SK-N-SH (cell line): ENCODE measurements at places on chromosomes 2 and 18. TPM values are rescaled to one million over a fixed set of nuclear protein-coding genes. Genes with fewer than 3 reads are reported as not detected.

GRCh38 chr2:199784512-199784911 lies 66.5 kb downstream of the FTCDNL1 start:
- DNase-seq = no peak

DNA sequence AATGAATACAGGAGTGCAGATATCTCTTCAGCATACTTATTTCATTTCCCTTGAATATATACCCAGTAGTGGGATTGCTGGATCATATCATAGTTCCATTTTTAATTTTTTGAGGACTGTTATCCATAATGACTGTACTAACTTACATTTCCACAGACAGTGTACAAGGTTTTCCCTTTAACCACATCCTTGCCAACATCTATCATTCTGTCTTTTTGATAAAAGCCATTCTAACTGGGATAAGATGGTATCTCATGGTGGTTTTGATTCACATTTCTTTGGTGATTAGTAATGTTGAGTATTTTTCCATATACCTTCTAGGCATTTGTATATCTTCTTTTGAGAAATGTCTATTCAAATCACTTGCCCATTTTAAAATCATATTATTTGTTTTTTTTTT lies 325.2 kb downstream of the CYP26B1 start:
- no peak for DNase-seq

The EGR4 gene
- 0.02 TPM in 1 of 2 replicates, not detected in the other for polyA plus RNA-seq

GRCh38 chr18:11689669-11690565 lies 853 bp downstream of the GNAL start:
- DNase-seq = peak; percentile 47

DNA sequence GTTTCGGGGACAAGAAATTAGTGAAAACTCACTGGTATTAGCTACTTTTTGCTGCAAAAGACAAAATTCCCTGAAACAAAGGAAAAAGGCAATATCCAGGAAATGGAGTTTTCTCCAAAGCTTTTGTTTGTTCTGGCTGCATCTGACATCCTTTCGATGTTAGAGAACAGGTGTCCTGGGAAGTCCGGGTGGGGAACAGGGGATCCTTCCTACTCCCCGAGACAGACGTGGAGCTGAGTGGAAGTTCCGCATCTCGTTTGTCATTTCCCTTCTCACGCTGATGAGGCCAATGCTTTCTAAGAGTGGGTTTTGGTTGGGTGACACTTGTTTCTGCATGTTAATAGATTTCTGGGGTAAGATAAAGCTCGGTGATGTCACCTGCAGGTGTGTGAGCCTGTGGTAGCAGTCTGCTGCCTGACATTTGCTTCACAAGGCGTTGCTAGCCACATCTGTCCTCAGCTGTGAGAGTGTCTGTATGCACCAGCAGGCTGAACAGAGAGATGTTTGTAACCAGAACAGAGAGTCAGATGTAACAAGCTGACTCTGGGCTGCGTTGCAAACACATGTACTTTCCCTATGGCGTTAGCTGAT lies 125.9 kb downstream of the ACOXL start:
- DNase-seq = no peak

The TRIM43B gene
- 0.12 and 0.37 TPM in 2 replicates for polyA plus RNA-seq

DNA sequence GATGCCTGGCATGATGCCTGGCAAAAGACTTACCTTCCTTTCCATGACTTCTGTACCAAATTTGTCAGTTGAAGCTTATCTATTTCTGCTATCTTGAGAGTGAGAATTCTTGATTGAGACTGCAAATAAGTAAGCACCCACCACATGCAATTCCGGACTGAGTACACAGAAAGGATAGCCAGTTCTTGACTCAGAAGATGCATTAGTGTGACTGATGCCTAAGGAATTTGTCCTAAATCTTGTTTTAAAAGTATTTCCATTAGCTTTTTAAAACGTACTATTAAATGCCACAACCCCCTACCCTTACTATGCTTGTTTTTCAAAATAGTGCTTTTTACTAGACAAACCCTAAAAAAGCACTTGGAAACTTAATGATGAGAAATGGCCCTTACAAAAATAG lies 545 bp downstream of the MPP4 start:
- no peak for DNase-seq

GRCh38 chr2:43311276-43311675 lies 84.9 kb upstream of the ZFP36L2 start:
- DNase-seq = no peak

The CD207 gene
- 0.33 and 0.62 TPM in 2 replicates for polyA plus RNA-seq

The DCDC2C gene
- not detected in 2 replicates for polyA plus RNA-seq

GRCh38 chr2:176172895-176173566 lies 15.4 kb upstream of the HOXD1 start:
- no peak for DNase-seq

DNA sequence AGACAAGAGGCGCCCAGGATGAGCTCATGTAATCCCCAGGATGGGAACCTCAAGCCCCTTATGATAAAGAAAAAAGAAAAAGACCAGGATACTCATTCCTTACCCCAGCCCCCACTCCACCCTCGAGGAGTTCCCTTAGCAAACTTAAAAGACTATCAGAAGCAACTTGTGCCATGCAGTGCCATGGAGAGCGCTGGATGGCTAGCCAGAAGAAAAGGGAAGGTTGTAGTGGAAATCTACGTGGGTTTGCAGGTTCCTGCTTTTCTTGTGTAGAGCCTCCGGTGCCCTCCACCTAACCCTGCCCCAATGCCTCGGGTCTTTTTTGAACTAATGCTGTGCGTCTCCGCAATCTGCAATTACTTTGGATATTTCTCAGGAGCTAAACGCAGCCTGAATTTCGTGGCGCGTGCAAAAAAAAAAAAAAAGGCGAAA lies 16.2 kb upstream of the BCL11A start:
- DNase-seq = no peak

- DNase-seq = no peak
Observed at GRCh38 chr2:5942204-5942603, 250.0 kb downstream of the SOX11 start.

DNA sequence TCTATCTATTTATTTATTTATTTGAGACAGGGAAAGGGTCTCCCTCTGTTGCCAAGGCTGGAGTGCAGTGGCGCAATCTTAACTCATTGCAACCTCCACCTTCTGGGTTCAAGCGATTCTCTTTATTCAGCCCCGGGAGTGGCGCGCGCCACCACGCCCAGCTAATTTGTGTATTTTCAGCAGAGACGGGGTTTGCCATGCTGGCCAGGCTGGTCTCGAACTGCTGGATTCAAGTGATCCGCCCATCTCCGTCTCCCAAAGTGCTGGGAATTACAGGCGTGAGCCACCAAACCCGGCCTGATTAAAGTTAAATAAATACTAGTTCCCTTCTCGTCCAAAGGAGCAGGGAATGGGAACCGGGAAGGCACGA lies 4.2 kb upstream of the CTDSP1 start:
- DNase-seq = no peak

The BIN1 gene
- 31.5 and 40.3 TPM in 2 replicates for polyA plus RNA-seq

The IGFBP2 gene
- polyA plus RNA-seq = 668 and 695 TPM in 2 replicates

The TMEM247 gene
- not detected in 2 replicates for polyA plus RNA-seq

- no peak for DNase-seq
Observed at GRCh38 chr2:119197529-119198239, 25.9 kb upstream of the STEAP3 start.

GRCh38 chr2:173667014-173667413 lies 298.2 kb downstream of the SP3 start:
- no peak for DNase-seq

DNA sequence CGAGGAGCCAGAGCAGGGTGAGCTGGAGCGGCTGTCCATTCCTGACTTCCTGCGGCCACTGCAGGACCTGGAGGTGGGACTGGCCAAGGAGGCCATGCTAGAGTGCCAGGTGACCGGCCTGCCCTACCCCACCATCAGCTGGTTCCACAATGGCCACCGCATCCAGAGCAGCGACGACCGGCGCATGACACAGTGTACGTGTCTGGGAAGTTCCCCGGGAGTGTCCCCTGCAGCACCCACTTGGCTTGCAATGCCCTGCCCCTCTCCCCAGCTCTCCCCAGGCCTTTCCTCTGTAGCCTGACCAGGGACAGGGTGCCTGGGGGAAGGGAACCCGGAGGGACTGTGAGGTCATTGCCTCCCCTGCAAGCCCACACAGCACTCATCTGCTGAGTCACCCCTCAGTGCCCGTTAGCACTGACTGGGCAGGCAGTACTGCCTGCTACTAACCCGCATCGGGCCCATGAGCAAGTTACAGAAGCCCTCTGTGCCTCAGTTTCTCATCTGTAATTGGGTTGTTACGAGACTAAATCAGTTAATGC lies 29.4 kb upstream of the GMPPA start:
- no peak for DNase-seq

- no peak for DNase-seq
Observed at GRCh38 chr2:22902180-22902550, 482.8 kb upstream of the KLHL29 start.

GRCh38 chr2:37471994-37472393 lies 127.6 kb downstream of the QPCT start:
- no peak for DNase-seq

GRCh38 chr2:144117086-144117485 lies 402.8 kb downstream of the ZEB2 start:
- DNase-seq = no peak

The MRPL44 gene
- 12.9 and 14.5 TPM in 2 replicates for polyA plus RNA-seq

GRCh38 chr2:67169417-67170140 lies 227.6 kb upstream of the ETAA1 start:
- no peak for DNase-seq

The BOLL gene
- polyA plus RNA-seq = not detected in 2 replicates

The HDAC4 gene
- 3.9 and 5.5 TPM in 2 replicates for polyA plus RNA-seq

DNA sequence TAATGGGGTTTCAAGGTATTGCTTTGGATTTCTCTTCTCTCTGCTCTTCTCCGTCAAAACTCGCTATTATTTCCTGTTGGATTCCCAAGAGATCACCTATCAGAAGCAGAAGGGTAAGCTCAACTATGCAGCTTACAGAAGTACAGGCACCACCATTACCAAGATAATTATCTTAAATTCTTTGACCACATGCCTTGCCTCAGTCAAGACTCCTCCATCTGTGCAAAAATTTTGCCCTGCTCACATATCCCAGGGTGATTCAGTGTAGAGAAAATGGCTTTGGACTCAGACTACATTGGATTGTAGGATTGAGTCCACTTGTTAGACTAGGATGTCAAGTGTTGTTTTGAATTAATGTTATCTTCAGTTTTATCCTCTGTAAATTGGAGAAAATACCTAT lies 698.7 kb downstream of the TDRD15 start:
- DNase-seq = no peak

GRCh38 chr18:55517055-55517454 lies 70.9 kb downstream of the TCF4 start:
- DNase-seq = no peak

The CDH2 gene
- polyA plus RNA-seq = 146 and 186 TPM in 2 replicates

DNA sequence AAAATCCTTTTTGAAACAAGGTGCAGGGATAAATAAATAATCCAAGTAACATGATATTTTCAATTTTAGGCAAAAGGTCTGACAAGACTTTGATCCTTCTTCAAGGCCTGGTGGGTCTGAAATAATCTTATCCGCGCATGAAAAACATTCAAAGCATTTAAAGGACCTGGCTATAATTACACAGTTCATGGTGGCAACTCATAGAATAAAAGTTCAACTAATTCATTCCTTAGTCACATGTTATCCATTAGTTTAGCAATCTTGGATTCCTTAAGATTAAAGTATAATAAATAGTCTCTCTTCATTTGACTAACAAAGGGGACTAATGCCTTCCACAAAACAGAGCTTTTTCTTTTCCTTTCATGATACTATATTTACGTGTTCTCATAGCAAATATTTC lies 21.0 kb upstream of the SLC38A11 start:
- no peak for DNase-seq

DNA sequence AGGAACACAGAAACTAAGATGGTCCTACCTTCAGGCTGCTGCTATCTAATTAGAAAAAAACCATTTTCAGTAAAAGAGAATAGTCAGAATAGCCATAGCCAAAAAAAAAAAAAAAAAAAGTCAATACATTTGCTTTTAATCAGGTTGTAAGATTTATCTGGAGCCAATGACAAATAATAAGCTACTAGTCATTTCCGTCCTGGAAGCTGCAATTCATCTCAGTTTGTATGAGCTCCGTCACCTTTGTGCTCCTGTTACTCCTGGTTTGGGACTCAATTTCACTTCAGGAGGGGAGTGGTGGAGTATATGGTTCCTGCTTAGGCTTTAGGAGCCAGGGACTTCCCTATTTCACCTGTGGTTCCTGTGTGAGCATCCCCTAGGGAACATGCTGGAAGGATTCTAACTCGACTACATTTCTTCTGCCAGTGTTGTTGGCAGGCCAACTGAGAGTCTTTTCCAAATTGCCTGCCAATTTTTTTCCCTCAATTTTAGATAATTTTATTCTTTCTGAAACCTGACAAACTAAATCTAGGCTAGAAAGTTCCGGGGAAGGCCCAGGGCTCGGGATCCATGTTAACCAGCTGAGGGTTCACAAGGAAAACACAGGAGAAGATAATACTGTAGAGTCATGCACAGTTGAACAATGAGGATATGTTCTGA lies 481.8 kb downstream of the DLGAP1 start:
- DNase-seq = no peak

DNA sequence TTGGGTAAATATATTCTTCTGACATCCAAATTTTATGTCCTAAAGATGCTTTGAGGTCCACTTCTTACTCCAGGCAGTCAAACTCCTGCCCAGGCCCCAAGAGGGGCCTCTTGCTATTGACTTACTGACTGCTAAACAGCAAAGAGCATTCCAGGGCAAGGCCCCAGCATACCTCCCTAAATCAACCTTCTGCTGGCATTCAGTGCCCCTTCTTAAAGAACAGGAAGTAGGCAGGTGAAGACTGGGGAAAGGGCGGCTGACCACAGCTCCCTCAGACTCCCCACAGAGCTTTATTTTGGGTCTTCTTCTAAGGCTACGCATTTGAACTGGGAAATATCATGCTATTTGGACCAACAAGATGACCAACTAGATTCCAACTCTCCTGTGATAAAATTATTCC lies 68.9 kb downstream of the USP40 start:
- DNase-seq = no peak

DNA sequence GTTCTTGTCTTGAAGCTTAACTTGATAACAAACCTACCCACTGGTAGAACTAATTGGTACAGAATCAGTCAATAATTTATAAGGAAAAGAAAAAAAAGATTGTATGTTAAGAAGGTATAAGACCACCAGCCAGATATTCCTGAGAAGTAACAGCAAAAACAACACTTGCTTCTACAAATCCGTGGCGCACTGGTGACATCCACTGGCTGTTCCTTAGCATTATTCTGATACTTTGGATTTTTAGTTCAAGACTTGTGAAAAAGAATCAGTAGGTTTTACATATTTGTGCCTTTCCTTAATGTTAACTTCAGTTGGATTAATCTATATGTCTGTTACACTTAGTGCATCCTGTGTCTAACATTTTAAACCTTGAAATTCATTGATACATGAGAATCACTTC lies 141.8 kb downstream of the GRB14 start:
- peak; percentile 22 for DNase-seq

GRCh38 chr2:158323381-158323780 lies 133.2 kb downstream of the CCDC148 start:
- DNase-seq = no peak

GRCh38 chr2:154194909-154195643 lies 323.4 kb downstream of the GALNT13 start:
- no peak for DNase-seq

The ATG9A gene
- polyA plus RNA-seq = 29.6 and 33.2 TPM in 2 replicates

GRCh38 chr18:60123031-60123430 lies 223.2 kb downstream of the PMAIP1 start:
- DNase-seq = no peak
